ENCODE measurements at places on chromosomes 3 and 15. TPM values are rescaled to one million over a fixed set of nuclear protein-coding genes. Genes with fewer than 3 reads are reported as not detected.

- H3K27me3 ChIP-seq = no peaks in the 10 kb centered on the region
- H3K27ac ChIP-seq = no peak overlapping the region
- H3K4me3 ChIP-seq = no peak overlapping the region
- DNase-seq = no peak
These were observed 25.3 kb downstream of the CHDH start for GRCh38 chr3:53820756-53821580.

The ZPLD1 gene
- not detected for total RNA-seq

DNA sequence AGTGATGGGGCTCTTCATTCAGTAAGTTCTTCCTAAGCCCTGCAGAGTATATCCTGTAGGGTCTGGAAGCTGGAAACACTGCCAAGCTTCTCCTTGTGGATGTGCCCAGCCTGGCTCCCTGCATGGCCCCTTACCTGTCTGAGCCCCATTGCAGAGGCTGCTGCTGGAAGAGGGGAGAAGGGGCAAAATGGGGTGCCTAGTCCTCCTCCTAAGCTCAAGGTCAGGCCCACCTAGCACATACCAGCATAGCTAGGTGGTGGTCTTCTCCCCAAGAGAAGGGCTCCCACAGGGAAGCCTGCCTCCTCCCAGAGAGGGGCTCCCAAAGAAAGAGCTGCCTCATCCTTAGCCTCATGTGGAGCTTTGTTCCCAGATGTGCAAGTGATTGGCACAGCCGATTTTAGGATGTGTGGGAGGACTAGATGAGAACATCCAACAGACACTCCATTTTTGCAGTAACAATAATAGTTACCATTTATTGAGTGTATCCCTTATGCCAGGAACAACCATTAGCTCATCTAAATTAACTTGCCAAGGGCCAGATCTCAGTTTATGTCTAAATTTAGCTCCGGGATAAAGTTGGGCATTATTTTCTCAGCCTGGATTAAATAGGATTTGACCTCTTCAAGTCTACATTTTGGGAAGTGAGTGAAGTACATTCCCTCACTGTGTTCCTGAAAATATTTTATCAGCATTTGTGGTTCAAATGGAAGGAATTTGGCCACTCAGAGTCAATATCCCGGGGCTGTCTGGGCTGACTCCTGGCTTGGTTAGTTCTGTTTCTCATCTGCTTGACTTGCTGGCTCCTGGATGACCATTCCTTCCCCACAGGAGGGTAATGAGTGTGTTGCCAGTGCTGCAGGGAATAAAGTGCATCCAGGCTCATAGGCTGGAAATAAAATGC lies 291.1 kb upstream of the ROPN1 start:
- H3K27ac ChIP-seq = peak overlapping the region; percentile 82
- no peak overlapping the region for H3K4me3 ChIP-seq
- H3K27me3 ChIP-seq = no peaks in the 10 kb centered on the region
- H3K4me1 ChIP-seq = peaks cover 58% of the 10 kb centered on the region

DNA sequence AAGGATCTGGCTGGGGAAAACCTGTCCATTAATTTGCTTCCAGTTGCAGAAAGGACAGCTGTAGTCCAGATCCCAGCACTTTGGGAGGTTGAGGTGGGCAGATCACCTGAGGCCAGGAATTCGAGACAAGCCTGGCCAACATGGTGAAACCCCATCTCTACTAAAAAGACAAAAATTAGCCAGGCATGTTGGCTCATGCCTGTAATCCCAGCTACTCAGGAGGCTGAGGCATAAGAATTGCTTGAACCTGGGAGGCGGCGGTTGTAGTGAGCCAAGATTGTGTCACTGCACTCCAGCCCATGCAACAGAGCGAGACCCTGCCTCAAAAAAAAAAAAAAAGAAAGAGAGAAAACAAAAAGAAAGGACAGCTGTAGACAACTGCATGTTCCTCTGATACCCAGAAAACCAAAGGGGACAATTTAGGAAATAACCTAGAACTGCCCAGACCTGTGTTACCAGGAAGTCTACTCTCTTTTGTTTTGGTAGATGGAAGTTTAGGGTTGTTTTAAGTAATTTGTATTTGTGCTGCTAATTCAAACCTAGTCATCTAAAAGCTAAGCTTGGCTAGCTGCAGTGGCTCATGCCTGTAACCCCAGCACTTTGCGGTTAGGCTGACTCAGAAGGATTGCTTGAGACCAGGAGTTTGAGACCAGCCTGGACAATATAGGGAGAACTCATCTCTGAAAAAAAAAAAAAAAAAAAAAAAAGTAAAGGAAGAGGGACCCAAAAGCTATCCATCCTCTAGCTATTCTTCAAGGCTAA lies 22.7 kb downstream of the EXD1 start:
- H3K36me3 ChIP-seq = no peaks in the 10 kb centered on the region
- no peaks in the 10 kb centered on the region for H3K27me3 ChIP-seq
- no peaks in the 10 kb centered on the region for H3K4me1 ChIP-seq
- H3K27ac ChIP-seq = no peak overlapping the region
- no peak for DNase-seq

DNA sequence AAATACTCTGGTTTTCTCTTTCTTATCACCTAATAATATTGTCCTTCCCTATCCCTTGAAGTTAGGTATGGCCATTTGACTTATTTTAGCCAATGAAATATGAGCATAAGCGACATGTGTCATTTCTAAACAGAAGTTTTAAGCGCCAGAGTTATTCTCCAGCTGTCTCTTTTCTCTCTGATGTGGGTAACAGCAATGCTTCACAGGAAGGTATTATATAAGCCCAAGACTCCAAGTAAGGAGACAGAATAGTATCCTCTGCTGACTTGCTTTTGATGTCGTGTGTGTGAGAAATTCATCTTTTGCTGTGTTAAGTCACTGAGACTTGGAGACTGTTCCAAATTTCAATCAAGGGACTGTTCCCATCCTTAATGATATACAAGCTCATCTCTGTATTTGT lies 224.6 kb upstream of the NECTIN3 start:
- no peak overlapping the region for H3K4me3 ChIP-seq
- no peaks in the 10 kb centered on the region for H3K36me3 ChIP-seq
- H3K4me1 ChIP-seq = no peaks in the 10 kb centered on the region
- no peaks in the 10 kb centered on the region for H3K27me3 ChIP-seq
